ENCODE measurements at places on chromosomes 4 and X.
A peak's percentile ranks its signal among the peaks of the same experiment; 100 is the strongest.

DNA sequence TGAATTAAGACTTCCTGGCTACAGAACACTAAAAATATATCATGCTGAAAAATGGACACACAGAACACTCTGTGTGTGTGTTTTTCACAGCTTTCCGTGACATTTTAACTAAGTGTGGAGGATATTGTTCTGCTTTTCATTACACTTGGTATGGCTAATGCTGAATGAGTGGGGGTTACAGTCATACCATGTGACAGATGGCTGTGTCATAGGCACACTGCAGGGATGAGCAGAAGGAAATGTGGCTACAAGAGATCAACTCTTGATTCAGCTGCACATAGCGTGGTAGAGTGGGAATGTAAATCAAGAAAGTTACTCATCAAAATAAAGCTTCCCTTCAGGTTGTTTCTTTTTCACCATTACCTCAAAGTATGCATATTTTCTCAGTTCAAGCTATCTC, 669.8 kb downstream of the IQCM start:
- no peak for DNase-seq

GRCh38 chr4:102569200-102569599, 68.0 kb downstream of the NFKB1 start:
- no peak for DNase-seq

GRCh38 chr4:31613946-31614623, 893.9 kb downstream of the PCDH7 start:
- no peak for DNase-seq

DNA sequence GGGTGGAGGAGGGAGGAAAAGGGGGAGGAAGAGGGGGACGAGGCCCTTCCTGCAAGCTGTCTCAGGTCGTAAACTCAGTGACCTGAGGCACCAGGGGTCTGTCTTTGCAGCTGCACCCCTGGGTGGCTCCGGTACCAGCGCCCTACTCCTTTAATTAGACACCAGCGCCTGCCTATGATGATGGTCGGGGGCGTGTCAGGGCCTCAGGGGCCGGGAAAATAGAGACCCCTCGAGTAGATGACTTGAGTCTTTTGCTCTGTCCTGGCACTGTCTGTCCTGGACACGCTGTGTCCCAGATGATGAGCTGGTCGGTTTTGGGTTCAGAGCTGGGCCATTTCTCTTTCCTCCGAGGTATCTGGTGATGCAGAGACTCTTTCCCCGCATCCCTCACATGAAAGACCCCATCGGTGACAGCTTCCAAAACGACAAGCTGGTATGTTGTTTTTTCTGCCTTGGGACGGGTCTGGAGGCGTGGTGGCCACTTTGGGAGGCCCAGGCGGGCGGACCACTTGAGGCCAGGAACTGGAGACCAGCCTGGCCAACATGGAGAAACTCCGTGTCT, 11.2 kb downstream of the SLC25A6 start:
- DNase-seq, result no peak

- no peak for DNase-seq
Observed at GRCh38 chrX:7170898-7171297, 22.9 kb upstream of the PUDP start.

DNA sequence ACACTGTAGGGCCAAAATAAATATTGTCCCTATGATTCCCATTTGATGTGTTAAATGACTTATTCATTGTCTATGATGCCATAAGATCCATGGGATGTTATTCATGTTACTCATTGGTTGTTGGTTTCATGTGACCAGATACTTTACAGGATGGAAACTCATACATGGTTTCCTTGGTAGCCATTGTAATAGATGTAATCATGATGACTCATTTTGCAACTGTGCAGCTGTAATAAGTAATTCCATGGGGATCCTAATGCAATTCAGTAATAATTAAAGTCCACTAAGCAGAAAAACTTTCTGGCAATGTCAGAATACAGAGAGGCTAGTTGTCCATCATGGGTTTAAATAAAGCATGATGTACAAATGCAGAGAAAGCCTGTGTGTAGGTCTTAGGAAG, 389.7 kb upstream of the NR3C2 start:
- DNase-seq, result no peak

DNA sequence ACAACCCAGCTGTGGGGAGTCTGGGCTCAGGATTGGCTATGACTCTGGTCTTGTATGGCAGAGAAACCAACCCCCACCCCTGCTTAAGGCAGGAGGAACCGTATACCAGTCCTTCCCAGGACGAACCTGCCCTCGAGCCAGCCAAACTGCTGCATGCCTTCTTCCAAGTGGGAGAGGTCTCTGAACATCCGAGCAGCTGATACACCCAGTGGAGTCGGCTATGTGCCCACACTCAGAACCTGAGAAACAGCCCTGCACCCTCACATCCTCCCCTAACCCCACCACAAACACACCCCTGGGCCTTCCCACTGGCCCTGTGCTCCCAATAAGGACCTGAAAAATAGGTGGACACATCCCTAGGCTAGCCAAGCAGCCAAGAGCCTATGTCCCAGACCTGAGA, 21.8 kb downstream of the C4orf33 start:
- DNase-seq, result no peak

DNA sequence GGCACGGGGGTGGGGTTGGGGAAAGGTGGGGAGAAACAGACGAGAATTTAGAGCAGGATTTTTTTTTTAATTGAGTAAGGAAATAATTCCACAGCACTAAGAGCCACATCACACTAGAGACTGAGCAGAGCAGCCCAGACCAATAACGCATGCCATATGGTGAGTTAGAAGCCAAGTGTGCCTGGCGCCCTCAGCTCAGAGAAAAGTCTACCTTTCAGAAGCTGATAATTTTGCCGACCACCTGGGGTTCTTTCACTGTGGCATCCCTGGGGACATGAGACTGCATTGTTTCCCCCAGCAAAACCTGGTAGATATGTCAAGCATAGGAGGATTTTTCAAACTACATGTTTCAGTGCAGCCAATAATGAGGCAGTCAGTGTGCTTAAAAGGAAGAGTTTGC, 516.8 kb downstream of the SMARCA1 start:
- DNase-seq, result no peak

DNA sequence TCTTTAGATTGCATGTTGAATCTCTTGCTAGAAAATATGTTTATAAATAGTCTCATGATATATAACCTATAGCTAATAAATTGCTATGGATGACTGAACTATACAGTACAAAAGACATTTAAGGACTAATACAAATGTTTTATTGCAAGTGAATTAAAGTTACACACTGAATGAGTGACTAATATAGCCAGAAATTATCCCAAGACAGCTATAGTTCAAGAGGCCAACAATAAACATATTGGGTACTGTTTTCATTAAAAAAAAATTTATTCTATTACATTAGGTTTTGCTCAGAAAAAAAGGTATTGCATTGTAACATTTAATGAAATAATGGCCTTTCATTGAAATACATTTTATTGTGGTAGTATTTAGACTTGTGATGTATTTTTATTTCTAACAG, 819.1 kb downstream of the TRIML1 start:
- DNase-seq, result no peak

DNA sequence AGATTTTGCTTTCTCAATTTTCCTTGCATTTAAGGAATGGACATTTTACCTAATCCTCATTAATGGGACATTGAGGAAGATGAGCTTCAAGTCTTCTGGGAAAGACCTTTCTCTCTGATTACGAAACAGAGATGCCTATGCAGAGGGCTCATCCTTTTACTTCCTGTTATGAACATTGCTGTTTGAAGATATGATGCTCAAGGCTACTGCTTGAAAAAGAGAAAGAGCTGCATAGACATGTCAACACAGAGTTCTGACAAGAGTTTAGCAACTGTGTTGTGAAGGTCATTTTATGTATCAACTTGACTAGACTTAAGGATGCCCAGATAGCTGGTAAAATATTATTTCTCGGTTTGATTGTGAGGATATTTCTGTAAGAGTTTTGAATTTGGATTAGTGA, 13.8 kb upstream of the GNPDA2 start:
- DNase-seq, result no peak

DNA sequence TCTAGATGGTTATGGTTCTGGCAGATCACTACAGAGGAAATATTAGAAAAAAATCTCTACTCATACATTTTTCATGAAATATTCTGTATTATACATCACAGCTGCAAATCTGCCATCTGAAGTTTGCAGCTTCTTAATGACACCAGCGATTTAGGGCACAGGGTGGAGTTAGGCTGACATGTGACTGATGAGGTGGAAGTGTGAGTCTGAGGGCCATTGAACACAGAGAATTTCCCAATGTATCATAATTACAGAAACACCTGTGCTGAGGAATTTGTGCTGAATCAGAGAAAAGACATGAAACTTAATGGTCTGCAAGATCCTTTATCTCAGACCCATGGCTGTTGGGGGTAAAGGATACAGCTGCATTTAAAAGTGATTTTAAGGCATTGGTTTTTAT, 2025.6 kb upstream of the AGA start:
- peak; percentile 3 for DNase-seq

DNA sequence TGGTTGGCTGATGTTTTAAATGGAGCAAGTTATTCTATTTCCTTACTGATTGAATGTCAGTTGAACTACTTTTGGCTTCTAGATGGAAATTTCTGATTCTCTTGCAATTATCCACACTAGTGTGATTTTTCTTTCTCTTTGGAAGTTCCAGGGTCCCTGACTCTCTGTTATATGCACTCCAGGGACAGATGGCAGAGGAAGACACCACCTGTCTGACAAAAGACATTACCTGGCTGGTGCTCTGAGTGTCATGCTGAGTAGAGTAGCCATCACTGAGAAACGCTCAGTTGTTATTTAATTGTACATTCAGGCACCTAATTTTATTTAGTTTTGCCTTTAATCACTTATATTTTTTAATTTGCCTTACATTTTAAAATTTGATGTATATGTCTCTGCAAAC, 105.4 kb upstream of the TLL1 start:
- DNase-seq, result no peak

DNA sequence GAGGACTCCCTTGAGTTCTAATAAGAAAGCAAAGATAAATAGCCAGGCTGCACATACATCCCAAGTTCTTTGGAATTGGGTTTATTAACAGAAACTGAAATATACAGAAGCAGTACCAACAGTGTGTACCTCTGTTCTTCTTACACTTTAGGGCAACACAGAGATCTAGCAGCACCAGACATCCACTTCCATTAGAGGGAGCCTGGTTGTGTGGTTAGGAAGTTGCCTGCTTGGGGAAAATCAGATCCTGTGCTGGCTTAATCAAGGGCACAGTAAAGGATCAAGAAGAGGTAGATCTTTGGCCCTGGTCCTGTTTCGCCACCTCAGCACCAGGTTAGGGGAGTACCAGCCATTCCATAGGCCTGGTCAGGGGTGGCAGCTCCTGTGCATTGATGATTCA, 231.1 kb upstream of the ARHGAP24 start:
- DNase-seq, result no peak

DNA sequence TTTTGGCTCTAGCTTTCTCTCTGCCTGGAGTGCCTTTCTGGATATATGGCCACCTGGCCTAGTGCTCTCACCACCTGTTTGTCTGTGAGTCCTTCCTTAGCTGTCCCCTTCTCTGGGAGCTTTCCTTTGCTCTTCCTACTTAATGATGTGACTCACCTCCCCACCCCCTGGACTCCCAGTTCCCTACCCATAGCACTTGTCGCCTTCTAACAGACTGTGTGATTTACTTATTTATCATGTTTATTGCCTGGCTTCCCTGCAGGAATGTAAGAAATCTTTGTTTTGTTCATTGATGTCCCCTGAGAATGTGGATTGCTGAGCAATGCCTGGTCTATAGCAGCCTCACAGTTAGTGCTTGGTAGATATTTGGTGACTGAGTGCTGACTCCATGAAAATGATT, 18.9 kb downstream of the ADD1 start:
- DNase-seq, result no peak

- no peak for DNase-seq
Observed at GRCh38 chr4:122665161-122665929, 44.5 kb upstream of the IL21 start.

GRCh38 chr4:185637163-185637875, 102.0 kb upstream of the PDLIM3 start:
- DNase-seq, result no peak

DNA sequence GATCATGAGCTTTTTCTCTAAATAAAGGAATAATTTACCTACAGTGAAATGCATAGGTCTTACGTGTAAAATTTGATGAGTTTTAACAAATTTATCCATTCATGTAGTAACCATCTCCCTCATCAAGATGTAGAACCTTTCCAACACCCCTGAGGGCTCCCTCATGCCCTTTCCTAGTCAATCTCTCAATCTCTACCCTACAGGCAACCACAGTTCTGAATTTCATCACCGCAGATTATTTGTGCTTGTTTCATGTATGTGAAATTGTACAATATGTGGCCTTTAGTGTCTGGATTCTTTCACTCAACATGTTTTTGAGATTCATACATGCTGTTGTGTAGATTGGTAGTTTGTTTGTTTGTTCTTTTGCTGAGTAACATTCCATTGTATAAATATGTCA, 2.1 kb downstream of the VGLL1 start:
- DNase-seq, result no peak

- DNase-seq, result no peak
Observed at GRCh38 chrX:47191331-47191730, 2.3 kb upstream of the UBA1 start.

DNA sequence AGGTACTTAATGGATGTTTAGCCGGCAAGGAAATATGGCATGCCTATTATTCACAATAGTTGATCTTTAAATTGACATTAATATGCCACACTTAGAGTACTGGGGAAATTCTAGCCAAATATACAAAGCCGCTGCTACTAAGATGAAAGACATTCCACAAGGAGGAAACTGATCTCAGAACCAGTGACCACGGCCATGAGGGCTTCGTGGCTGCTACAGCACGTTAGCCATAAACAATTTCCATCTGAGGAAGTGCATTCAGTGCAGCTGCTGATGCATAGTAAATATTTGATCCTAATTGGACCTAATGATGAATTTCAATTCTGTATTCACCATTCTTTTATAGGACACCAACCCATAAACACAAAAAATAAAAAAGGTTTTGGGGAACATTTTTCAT, 59.1 kb downstream of the SORBS2 start:
- DNase-seq, result no peak

DNA sequence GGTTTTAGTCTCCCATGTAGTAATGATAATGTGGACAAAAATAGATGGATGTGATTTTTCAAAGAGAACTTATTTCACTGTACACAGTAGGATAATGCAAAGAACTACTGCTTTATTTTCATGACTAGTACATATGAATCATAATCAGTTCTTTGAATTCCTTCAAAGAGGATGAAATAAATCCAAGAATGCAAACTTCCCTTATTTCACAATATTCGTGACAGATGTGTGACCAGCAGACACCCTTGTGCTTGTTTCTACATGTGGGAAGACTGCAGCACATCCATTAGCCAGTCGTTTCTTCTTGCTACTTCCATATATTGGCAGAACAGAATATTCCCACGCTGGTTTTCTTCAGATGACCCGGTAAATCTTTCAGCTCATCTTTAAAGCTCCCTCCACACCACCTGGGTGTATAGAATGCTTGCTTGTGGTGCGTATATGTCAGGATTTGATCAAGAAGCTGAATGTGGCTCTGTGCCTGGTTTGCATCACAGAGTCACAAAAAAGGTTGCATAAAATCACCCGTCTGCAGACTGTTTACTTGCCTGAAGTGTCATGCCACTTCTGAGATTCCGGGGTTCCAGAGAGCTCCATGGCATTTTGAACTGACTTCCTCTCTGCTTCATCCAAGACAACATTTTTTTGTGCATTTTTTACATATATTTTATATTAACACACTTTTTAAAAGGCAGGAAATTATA, 47.7 kb upstream of the FAT4 start:
- no peak for DNase-seq

All from renal cortex interstitium (tissue), 15 donors.